ENCODE measurements at places on chromosomes 3 and 15. TPM values are rescaled to one million over a fixed set of nuclear protein-coding genes. Genes with fewer than 3 reads are reported as not detected.

GRCh38 chr15:31464216-31465082, 137.8 kb downstream of the KLF13 start:
- no peak for DNase-seq

- peak; percentile 56 for DNase-seq
These were observed 63.9 kb downstream of the NFKBIZ start for GRCh38 chr3:101913168-101913567.

Gene PATL2
- total RNA-seq = 0.71 TPM

Gene ROBO1
- 30.3 TPM for total RNA-seq

Gene ELL3
- total RNA-seq = 0.61 TPM

All from MCF 10A (cell line).